Stimulated activated memory B cell treated with anti-CD40 and anti-IgM and Interleukin-4, amounts not matched to agents 10 μg/mL and 1 μg/mL and 100 μg/mL, for 72 hours (primary cell): ENCODE measurements at places on chromosomes 7 and 10.

GRCh38 chr10:87613751-87614150 is 45.9 kb upstream of the PAPSS2 start:
- ATAC-seq: no peak

DNA sequence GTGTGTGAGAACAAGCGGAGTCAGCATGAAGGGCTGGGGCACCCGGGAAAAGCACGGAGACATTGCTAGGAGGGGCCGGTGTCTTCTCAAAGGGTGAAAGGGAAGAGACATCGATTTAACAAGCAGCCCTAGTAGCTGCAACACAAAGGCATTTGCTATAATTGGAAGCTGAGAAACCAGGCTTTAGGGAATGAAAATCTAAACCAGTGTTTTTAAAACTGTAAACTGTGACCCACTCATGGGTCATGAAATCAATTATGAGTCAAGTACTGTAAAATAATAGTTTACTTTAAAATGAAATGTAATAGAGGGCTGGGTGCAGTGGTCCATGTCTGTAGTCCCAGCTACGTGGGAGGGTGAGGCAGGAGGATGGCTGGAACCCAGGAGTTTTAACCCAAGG is 128.7 kb upstream of the RHEB start:
- no peak for ATAC-seq

GRCh38 chr7:74026903-74027682 is 880 bp upstream of the ELN start:
- ATAC-seq: peak; percentile 62

GRCh38 chr7:50394315-50394714 is 55.8 kb downstream of the FIGNL1 start:
- ATAC-seq: no peak

DNA sequence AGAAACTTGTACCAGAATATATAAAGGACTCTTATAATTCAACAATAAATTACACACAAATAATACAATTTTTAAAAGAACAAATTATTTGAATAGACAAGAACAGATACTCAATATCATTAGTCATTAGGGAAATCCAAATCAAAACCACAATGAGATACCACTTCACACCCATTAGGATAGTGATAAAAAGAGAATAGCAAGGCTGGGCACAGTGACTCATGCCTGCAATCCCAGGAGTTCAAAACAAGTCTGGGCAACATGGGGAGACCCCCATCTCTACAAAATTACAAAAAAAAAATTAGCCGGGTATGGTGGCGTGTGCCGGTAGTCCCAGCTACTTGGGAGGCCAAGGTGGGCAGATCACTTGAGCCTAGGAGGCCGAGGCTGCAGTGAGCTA is 52.2 kb upstream of the KCNIP2 start:
- no peak for ATAC-seq

DNA sequence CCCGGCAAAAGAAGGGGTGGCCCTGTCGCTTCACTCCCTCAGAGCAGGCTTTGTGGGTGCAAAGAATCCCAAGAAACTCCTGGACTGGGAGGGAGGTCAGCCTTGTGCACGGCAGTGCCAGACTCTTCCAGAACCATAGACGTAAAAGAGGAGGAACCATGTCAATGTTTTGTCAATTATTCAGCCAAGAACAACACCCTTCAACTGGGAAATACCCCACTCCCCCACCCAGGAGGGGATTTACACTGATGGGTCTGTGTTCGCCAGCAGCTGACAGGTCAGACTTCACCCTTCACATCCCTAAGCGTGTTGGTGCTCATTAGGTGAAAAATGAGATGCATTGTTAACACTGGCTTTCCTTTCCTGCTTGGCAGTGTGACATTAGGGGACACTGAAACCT is 116.8 kb upstream of the BMPER start:
- ATAC-seq: no peak

DNA sequence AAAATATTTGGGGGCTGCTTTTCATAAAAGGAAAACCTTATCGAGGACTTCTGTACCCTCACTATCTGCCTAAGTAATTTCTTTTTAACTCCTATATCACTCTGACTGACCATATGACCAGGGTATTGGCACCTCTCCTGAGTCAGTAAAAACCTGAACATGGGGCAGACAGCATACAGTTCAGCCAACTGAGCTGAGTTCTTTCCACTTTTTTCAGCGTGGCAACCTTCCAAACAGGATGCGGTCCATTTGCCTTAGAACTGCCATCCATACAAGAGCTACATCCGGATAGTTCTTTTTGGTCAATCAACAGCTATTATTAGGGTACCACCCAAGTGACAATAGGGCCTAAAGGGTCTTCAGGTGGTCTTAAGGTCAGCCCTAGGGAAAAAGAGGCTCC is 122.6 kb downstream of the MARCHF5 start:
- no peak for ATAC-seq

GRCh38 chr10:36602374-36602773 is 523.0 kb upstream of the ANKRD30A start:
- ATAC-seq: no peak

- peak; percentile 92 for ATAC-seq
These were observed 12.6 kb upstream of the AOAH start for GRCh38 chr7:36736899-36737211.

DNA sequence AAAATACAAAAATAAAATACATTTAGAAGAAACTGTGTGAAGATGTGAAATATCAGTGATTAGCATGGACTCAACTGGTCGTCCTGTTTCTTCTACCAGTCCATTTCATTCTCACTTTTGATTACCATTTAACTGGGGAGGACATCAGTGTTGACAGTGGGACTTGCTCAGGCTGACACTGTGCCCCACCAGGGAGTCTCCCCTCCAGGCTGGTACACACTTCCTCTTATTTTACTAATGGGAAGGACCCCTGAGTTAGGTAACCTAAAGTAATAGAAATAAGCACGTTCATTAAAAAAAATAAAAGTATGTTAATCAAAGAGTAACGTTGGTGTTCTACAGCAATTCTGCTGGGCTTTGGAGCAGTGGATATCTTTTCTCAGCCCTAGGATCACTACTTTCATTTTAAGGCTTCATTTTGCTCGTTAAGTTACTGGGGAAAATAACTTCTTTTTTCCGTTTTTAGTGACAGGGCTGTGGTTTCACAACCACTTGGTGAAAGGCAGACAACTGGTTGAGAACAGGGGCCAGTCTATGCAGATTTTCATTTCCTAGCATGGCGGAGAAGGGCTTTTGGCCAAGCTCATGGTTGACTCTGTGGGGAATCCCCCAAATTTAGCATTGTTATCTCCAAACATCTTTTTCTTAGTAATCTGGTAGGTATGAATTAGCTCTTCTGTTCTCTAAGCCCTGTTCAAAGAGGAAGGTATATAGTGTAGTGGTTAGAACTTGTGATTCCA is 2.1 kb downstream of the SNX10 start:
- peak; percentile 93 for ATAC-seq

GRCh38 chr10:58371473-58371872 is 13.7 kb upstream of the TFAM start:
- no peak for ATAC-seq

GRCh38 chr10:70158113-70158512 is 11.6 kb upstream of the TYSND1 start:
- no peak for ATAC-seq

DNA sequence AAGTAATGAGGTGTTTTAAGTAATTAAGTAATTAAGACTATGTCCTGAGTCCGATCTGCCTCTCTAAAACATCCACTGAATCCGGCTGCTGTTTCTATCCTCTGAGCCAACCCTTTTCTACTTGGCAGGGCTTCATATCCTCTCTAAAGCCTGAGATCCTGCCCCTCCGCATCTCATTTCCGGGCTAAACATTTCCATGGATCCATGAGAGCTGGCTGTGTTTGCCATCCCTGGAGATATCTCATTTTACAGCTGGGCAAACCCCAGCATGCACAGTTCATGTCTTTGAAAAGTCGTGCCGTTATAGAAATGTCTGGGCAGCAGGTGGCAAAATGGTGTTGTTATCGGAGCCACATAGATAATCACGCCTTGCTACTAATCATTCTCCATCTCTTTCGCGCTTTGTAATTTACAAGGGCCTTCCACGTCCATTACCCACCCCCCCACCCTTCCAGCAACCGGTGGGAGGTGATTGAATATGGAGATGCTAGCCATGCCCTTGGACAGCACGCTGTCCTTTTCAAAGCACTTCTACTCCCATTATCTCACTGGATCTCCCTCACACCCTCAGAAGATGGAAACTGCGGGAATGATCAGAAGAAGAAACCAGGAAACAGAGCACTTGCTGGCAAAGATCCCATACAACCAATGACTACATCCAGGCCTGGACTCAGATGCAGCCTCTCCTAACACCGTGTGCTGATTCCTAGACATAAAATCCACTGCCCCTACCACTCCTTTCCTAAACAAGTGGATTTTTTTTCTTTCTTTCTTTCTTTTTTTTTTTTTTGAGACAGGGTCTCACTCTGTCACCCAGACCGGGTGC is 1189.2 kb downstream of the TYW1 start:
- no peak for ATAC-seq

GRCh38 chr7:158975526-158976467 is 119.4 kb downstream of the DYNC2I1 start:
- no peak for ATAC-seq

DNA sequence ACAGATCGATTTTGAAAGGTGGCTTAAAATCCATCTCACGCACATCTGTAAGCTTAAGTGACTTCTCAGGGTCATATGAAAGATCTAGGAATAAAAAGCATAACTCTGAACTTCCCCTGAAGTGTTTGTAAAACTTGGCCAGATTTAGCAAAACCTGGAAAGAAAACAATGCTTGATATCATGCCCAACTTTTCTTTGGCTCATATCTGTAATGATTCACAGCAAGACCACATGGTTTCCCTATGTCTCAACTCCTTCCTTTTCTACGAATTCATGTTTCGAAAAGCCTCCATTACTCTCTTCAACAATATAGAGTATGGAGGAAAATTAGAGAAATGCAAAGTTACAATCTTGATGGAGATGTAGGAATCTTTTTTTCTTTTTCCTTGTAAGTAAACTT is 20.1 kb upstream of the CABCOCO1 start:
- no peak for ATAC-seq

DNA sequence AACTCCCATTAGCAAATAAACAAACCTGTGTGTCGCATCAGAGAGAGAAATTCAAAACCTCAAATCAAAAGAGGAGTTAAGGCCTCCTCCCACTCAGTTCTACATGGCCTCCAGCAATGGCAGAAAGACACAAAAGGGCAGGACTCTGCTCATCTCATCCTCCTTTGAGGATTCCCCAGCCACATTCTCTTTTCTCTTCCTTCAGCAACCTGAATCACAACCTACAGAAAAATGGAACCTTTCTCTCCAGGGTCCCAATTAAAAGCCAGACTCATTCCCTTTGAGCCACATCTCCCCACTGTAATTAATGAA is 7.9 kb downstream of the OSBPL3 start:
- no peak for ATAC-seq

DNA sequence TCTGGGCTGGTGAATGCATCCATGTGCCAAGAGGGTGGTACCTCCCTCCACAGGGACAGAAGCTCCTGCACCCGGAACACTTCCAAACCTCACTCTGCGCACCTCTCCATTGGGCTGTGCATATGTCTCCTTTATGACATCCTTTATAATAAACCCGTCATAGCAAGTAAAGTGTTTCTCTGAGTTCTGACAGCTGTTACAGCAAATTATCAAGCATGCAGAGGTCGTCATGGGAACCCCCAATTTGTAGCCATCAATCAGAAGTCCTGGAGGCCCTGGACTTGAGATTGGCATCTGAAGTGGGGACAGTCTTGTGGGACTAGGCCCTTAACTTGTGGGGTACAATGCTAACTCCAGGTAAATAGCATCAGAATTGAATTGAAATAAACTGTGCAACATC is 29.4 kb upstream of the PARD3 start:
- no peak for ATAC-seq

DNA sequence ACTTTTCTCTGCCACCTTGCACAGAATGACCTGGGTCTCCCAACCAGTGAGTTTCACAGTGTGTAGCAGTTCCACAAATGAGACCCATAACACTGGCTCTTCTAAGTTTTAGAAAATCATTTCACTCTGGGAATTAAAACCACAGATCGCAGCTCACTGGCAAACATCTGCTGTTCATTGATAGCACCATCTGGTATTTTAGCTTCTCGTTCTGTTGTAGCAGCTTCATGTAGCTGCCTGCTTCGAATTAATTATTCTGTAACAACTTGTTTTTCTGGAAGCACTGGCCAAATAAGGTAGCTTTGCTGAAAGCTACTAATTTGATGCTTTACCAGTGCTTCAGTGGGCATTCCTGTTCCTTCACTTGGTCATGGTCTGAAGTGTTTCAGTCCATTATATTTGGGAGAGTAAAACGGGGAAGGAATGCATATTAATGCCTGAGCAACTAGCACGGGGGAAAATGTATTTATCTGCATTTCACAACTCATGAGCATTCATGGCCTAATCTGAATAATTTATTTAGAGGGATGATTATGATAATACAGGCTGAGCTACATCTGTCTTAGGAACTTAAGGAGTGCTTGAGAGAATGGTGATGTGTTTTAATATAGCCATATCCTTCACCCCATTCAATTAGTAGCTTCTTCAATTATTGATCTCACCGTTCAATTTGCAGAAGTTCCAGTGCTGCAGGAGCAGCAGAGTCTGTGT is 447.4 kb downstream of the XPNPEP1 start:
- no peak for ATAC-seq

DNA sequence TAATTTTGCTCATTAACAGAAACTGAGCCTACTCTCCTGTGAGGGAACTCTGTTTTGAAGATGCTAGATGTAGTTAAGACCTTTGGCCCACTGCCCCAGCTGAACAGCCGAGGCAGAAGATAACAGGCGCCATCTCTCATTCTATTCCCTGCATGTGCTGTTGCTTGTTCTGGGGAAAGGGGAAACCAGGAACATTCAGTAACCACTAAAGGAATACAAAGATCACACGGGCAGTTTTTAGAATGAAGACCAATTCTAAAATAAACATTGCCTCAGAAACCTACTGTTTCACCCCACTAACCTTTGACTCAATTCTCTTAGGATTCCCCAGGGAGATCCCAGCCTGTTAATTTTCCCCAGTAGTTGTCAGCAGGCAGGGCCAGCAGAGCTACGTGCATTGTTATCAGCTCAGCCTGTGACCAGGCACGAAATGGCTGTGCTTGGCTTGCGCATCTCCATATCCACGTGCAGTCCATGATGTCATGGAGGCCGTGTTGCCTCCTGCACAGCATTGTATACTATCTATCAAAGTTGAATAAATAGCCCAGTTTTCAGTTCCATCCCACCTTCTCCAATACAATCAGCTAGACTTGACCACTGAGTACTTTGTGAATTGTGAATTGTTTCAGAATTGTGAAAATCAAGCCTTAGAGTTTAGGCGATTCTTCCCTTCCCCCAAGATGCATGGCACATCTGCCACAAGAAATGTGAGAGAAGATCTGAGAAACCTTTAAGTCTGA is 36.0 kb downstream of the ANK3 start:
- peak; percentile 4 for ATAC-seq

DNA sequence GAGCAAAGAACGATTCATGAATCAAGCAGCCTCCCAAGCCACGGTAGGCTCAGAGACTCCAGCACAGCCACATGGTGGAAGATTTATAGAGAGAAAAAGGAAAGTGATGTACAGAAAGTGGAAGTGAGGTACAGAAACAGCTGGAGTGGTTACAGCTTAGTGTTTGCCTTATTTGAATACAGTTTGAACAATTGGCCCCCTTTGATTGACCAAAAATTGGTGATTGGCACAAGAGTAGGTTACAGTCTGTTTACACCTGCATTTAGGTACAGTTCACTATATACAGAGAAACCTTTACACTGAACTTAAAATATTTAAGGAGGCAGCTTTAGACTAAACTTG is 136.4 kb upstream of the ASAH2 start:
- ATAC-seq: no peak

- no peak for ATAC-seq
These were observed 8.8 kb downstream of the DDC start for GRCh38 chr7:50556247-50556991.
